ENCODE measurements at places on chromosomes 1 and 21. TPM values are rescaled to one million over a fixed set of nuclear protein-coding genes. Genes with fewer than 3 reads are reported as not detected.

The MCOLN2 gene
- total RNA-seq = 3.0 TPM

The C1orf122 gene
- total RNA-seq = 6.5 TPM

The OLFML2B gene
- total RNA-seq = 5.5 TPM

The OLIG1 gene
- total RNA-seq = not detected

The OR2AK2 gene
- total RNA-seq = not detected

The MYBPH gene
- total RNA-seq = 0.26 TPM

All from bronchial smooth muscle cell (primary cell).